ENCODE measurements at places on chromosomes 13 and 19.

DNA sequence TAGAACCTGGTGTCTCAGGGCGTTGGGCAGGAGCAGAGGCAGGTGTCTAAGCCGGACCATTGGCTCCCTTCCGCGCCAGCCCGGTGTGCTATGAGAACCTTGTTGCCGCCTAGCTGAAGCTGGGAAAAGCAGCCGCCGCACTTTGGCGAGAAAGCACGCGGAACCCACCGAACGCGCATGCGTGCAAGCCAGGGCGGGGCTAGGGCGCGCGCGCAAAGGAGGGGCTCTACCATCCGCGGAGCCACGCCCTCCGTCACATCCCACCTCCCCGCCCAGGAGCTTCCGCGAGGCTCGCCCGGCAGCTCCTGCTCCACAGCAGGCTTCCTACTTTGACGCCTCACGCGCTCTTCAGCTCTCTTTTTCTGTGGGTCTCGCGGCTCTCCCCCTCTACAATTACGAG, 51.3 kb downstream of the WDR87 start:
- peak; percentile 67 for DNase-seq

DNA sequence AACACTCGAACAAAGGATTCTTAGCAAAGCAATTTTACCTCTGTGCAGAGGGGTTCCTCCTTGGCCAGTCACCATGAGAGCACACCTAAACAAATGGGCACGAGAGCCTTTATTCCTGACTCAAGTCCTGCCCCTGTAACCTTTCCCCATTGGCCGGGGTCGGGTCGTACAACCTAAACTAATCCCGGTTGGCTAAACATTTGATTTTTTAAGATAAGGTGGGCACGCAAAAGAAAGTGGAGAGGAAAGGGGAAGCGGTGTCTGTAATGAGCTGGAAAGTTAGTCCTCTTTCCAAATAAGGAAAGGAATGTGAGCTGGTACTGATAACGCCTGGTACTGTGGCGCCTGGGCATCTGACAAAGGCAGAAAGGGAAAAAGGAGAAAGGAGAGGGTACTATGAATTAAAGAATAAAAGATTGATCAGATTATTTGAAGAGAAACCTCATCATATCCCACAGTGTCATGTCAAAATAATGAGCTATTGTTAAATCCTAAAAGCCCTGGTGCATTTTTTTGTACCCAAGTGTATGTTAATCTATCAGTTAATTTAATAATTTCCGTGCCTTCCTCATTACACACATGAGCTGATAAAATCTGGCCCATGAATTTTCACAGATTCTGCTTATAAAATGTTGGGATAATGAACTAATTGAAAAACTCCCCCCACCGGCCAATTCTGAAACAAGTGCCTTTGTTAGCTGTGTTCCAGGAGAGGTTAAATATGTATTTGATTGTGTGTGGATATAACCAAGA, 335.7 kb downstream of the RFC3 start:
- DNase-seq = no peak

DNA sequence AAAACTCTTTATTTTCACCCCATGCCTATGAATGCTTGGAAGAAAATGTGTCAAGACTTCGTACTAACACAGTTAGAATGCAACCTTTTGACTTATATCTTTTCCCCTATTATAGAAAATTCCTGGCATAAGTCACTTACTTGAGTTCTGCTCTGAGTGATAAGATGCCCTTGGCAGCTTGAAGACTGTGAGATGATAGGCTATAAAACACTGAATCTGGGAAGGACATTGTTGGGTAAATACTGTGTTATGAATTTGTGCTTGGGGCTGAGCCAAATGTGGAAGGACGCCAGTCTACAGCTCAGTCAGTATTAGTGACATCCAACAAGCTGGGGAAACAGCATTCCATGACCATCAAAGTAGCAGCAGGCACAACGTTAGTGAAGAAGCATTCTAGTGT, 368.0 kb upstream of the SGCG start:
- DNase-seq = peak; percentile 40

GRCh38 chr19:56141417-56141993, 418 bp downstream of the ZNF444 start:
- peak; percentile 55 for DNase-seq

DNA sequence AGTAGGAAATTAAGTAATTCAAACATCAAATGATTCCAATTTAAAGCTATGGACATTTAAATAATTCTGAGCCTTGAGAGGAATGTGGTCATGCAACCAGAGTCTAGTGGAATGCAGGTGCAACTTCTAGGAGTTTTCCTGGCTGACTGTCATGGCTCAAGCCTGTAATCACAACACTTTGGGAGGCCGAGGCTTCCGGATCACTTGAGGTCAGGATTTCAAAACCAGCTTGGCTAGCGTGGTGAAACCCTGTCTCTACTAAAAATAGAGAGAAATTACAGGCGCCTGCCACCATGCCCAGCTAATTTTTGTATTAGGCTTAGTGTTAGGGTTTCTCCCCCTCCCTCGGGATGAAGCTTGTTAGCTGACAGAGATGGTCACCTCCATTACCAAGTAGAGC, 6.4 kb downstream of the ZNF808 start:
- DNase-seq = no peak

GRCh38 chr13:112968910-112969691, at the start of gene MCF2L:
TSS of gene MCF2L (plus strand) at chr13:112969214. CDS start at chr13:112969380, 166 bp downstream.
- DNase-seq = peak; percentile 91
